NCI-H1930 (cell line): ENCODE measurements at places on chromosomes 7 and 10.

- no peak for DNase-seq
Observed at GRCh38 chr10:109987452-109988211, 20.2 kb upstream of the ADD3 start.

DNA sequence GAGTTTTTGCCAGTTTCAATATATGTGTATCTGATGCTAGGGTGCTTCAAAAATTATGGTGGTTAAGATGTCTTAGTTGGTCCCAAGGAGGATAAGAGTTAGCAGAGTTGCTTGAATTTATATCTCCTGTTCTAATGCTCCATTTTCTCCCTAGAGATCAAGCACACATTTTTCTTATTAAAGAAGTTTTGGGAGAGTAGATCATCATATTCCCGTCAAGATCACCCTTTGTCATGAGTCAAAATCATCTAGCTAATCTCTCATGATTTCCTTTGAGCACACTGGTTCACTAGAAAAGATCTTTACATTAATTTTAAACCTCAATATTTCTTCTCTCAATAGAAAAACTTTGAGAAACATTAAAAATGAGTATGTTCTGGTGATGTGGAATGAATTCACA lies 429.9 kb upstream of the SEMA3A start:
- no peak for DNase-seq

GRCh38 chr10:1561731-1562337 lies 175.5 kb downstream of the ADARB2 start:
- DNase-seq, result no peak

- no peak for DNase-seq
Observed at GRCh38 chr7:101567230-101567629, 61.9 kb downstream of the MYL10 start.

GRCh38 chr10:50373821-50374501 lies 122.6 kb upstream of the ASAH2 start:
- no peak for DNase-seq

GRCh38 chr10:11149807-11150141 lies 132.1 kb downstream of the CELF2 start:
- DNase-seq, result no peak

- DNase-seq, result no peak
Observed at GRCh38 chr10:115948465-115948864, 324.5 kb downstream of the GFRA1 start.

DNA sequence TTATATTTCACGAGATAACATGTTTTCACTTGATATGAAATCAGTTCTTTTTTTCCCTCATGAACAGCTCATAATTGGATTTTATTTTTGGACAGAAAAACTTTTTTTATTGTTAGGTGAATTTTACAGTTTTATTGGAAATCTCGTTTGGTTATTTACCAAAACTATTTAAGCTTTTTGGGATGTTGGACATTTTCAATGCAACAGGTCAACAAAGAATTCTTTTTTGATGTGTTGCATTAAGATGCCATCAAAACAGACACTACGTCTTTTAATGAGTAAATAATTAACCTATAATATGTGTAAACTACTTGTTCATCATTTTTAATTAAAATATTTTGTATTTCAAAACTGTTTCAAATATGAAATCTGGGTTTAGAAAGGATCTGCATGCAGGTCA lies 5.3 kb downstream of the KMT2E start:
- no peak for DNase-seq

GRCh38 chr7:7897509-7897908 lies 71.1 kb upstream of the GLCCI1 start:
- DNase-seq, result no peak

- no peak for DNase-seq
Observed at GRCh38 chr7:85074-85882, 107.1 kb upstream of the FAM20C start.

- DNase-seq, result no peak
Observed at GRCh38 chr10:122328676-122329075, 45.8 kb upstream of the PLEKHA1 start.

- DNase-seq, result no peak
Observed at GRCh38 chr10:126059076-126059826, 162.9 kb downstream of the FANK1 start.

GRCh38 chr7:4747013-4747412 lies 28.4 kb upstream of the AP5Z1 start:
- no peak for DNase-seq

DNA sequence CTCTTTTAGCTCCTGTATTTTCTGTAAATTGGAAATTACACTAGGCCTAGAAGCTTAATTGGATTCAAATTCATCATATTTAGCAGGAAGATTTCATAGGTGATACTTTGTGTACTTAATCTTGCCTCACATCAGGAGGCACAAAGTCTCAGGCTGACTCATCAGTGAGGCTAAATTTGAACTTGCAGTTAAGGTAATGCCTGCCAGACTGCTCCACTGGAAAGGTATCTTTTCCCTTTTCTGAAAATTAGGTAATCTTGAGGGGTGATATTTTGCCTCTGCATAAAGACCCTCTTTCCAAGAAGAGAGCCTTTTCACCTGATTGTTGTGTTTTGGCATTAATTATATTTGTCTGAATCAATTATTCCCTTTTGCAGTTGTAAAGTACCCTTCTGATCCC lies 14.6 kb downstream of the PPIA start:
- no peak for DNase-seq

- DNase-seq, result no peak
Observed at GRCh38 chr10:71717551-71717951, 2.0 kb downstream of the C10orf105 start.

DNA sequence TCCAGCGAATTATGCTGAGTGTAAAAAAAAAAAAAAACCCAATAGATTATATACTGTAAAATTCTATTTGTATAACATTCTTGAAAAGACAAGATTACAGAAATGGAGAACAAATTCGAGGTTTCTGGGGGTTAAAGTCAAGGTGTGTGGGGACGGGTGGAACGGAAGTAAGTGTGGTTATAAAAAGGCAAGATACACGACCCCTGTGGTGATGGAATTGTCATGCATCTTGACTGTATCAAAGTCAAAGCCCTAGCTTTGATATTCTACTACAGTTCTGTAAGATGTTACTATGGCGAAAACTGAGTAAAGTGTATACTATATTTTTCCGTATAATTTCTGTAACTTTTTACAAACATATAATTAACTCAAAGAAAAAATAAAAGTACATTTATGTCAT lies 718.2 kb upstream of the PCDH15 start:
- DNase-seq, result no peak

- no peak for DNase-seq
Observed at GRCh38 chr10:2964632-2965296, 102.6 kb upstream of the PFKP start.

DNA sequence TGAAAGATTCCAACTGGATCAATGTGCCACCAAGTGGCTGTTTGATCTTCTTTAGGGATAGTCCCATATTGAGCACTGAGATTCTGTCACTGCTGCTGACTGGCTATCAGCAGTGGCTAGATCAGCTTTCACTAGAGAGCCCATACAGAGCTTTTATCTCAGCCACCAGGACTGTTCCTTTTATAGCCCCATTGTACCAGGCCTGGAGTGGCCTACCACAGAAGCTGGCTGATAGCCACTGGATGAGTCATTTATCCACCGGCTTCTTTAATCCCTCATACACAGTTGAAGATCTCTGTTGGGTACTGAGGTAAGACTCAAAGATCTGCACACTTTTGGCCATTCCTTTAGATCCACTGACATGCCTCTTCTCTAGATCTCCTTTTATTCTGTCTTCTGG lies 1101.1 kb downstream of the SORCS3 start:
- no peak for DNase-seq

DNA sequence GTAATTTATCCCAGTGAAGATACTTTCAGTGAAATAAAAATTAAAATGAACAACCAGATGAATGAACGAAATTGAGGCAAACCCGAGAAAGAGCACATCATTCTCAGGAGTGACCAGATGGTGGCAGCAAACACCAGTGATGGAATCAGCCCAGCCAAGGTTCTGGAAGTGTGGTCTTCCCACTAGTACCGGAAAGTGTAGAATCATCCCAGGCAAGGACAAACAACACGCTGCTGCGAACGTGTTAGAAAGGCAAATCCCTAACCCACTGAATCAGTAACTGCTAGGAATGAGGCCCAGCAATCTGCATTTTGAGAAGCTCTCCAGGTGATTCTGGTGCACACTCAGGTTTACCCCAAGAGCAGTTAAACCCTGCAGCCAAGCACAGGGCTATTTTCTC lies 15.5 kb upstream of the SLC18A3 start:
- DNase-seq, result no peak

DNA sequence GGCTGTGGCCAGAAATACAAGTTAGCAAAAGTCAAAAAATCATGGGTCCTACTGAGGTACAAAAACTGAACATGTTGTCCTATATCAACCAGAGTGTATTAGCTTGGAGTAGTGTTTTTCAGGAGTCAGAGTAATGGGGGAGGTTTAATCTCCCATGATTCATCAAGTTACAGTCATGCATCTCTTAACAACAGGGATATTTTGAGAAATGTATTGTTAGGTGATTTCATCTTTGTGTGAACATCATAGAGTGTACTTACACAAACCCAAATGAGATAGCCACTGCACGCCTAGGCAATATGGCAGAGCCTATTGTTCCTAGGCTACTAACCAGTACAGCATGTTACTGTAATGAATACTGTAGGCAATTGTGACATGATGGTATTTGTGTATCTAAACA lies 14.9 kb upstream of the TES start:
- DNase-seq, result no peak

DNA sequence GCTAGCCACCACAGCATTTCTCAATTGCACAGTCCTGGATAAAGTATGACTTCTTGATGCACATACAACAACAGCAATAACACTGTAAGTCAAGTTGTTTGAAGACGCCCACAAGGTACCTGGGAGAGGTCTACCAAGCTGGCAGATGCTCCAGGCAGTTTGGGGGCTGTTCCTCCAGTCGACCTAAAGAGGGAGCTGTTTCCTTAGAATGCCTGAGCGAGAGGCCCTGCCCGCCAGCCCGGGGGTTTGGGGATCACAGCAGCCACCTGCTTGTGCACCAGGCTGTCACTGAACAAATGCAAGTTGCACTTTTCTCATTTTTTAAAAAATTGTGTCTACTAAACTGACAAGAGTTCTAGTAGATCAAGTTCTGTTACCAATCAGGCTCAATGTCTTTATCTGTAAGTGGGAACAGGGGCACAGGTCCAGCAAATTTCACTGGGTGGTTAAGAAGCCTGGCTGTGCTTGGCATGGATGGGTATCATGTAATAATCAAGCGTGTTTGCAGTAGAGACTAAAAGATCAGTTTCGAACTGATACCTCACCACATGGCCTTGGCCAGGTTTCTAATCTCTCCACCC lies 193.8 kb upstream of the ADO start:
- DNase-seq, result peak; percentile 28

GRCh38 chr10:33113466-33113865 lies 155.4 kb upstream of the ITGB1 start:
- DNase-seq, result no peak
